SK-N-DZ (cell line): ENCODE measurements at places on chromosomes 2 and 18.

- no peak for DNase-seq
Observed at GRCh38 chr2:44333994-44334393, 27.3 kb downstream of the PREPL start.

- no peak for DNase-seq
Observed at GRCh38 chr2:222892321-222892720, 31.5 kb downstream of the ACSL3 start.

DNA sequence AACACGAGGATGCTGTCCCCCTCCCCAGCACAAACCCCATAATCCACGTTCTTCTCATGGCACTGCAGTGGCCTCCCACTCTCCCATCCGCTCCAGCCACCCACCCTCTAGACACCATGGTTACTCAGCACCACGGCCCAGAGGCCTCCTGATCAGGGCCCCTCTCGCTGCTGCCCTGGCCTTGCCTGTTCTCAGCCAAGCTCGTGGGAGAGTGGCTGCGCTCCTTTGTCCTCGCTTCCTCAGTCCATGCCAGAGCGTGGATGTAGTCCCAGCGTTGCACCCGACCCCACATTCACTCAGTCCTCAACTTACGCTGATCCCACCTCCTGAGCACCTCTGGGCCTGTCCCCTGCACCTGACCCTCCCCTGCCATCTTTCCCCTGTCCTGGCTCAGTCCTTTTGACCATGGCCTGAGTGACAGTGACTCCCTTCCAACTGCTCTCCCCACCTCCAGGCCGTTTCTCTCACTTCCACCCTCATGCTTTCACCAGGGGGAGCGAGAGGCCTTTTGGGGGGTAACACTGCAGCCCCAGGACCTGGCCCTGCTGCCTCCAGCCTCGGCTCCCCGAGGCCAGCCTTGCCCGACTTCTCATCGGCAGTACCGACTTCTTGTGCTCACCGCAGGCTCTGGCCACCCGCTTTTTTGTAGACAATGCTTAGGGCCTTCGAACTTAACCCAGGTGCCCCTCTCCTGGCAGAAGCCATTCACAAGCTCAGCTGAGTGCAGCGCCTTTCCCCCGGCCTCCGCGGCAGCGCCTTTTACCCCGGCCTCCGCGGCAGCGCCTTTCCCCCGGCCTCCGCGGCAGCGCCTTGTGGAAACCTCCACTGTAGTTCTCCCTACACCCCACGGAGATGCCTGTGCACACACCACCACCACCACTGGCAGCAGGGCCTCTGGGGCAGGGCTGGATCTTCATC is 131.4 kb downstream of the CLIP4 start:
- no peak for DNase-seq

DNA sequence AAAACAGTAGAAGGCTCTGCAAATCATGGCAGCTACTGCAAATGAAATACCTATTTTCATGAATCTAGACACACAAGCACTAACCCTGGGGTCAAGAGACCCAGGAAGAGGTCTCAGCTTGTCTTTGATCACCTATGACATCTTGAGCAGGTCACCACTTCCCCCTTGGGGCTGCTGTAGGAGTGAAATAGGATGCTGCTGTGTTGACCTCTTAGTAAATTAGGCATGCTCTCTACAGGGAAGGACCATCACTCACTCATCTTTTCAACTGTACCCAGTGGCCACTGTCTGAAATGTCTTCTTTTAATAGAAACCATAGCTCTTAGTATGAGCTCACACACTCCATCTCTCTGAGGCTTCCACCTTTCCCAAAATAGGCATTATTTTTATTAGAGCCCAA is 83.8 kb downstream of the NCK2 start:
- no peak for DNase-seq

GRCh38 chr2:230681171-230681545 is 31.5 kb upstream of the CAB39 start:
- DNase-seq, result no peak
